ENCODE measurements at places on chromosomes 5 and 9.

DNA sequence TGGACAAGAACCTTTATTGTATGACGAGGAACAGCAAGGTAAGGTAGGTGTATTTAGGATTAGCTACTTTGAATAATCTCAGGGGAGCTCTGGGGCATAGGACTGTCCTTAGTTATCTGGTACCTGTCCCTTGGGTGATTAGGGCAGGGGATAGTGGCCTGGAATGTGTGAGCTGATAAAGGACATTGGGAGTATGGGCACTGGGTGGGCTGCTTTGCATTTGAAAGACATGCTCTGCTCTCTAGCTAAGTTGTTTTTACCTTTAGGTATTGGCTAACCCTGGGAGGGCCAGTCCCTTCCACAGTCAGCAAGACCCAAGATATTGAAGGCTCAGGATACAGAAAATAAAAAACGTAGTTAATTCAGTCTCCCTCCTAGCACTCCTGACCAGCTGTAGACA lies 282.8 kb upstream of the C9orf72 start:
- no peak for DNase-seq

DNA sequence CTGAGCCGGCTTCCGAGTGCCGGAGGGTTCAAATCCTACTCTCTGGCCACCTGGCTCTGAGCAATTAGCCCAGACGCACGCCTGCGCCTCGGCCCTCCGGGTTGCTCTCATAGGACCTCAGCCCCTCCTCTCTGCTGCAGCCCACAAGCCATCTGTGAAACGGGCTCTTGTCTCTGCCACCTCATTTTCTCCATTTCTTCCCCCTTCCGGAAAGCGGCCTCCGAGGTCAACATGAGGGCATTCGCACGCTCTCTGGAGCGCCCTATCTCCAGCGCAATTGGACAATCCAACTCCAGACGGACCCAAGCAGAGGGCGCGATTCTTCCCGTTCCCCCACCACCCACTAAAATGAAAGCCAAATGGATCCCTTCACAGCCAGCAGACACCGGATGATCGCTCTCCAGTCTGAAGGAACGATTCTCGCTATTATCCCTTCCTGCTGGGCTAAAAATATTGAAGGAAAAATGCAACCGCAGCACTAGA lies 41.5 kb downstream of the VAV2 start:
- no peak for DNase-seq

- no peak for DNase-seq
Observed at GRCh38 chr9:20319241-20319640, 303.1 kb downstream of the MLLT3 start.

- no peak for DNase-seq
Observed at GRCh38 chr9:115162946-115163345, 45.0 kb upstream of the TNC start.

DNA sequence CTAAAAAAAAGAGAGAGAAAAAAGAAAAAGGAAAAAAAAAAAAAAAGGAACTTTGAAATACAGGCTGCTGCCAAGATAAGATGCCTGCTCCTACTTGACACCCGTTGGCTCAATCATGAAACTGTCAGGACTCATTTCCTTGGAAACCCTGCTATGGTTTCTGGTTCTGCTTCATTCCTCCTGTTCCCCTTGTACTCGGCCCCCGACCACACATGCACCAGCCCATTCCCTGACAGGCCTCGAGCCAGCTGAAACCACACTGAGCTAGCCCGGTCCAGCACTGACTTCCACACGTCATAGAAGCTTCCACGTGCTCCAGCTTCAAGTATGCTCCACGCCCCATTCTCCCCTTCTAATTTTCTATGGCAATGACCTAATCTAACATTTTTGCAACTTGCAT lies 93.2 kb downstream of the MYO10 start:
- no peak for DNase-seq

- DNase-seq = no peak
Observed at GRCh38 chr9:15361737-15362136, 54.7 kb upstream of the TTC39B start.

GRCh38 chr5:39223565-39224156 lies 4.3 kb upstream of the FYB1 start:
- DNase-seq = no peak

DNA sequence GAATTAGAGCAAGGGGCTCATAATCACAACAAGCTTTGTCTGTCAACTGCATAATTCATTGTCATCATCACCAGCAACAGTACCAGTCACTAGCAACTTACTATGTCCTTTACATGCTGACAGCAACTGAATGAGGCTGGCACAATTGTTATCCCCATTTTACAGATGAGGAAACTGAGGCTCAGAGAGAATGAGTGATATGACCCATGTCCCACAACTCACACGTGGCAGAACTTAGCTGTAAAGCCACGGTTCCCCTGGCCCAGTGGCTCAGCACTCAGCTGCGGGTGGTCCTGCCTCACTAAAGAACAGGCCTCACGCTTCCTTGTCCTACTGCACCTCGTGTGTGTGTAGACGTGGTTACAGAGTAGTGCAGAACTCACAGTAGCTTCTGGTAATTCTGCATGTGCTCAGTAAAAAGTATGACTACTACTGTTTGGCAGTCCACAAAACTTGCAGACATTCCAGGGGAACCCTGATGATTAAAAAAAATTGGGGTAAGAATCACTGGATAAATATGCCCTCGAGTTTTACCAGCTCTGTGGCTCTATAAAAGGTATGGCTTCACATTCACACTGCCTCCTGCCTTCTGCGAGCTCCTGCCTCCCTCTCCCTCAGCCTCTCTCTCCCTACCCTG lies 30.2 kb downstream of the AFAP1L1 start:
- no peak for DNase-seq

- no peak for DNase-seq
Observed at GRCh38 chr9:96859461-96860198, 5.3 kb upstream of the ZNF782 start.

DNA sequence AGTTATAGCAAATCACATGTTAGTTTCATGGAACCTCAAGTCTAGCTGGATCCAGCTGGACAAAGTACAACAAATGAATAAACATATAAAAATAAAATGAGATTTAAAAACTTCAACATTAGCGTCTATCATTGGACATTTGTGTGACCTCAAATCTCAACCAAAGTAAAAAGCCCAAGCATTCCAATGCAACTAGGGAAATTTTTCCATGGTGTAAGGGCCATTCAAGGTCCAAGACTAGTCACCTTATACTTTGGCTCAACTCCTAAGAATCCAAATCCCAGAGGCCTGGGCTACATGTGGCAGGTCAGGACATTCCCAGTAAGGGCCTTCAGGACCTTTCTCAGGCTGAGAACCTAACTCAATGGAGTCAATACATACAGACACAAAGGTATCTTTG lies 137.4 kb upstream of the DMAC1 start:
- no peak for DNase-seq

GRCh38 chr5:59724482-59725391 lies 168.8 kb downstream of the PDE4D start:
- DNase-seq = no peak

DNA sequence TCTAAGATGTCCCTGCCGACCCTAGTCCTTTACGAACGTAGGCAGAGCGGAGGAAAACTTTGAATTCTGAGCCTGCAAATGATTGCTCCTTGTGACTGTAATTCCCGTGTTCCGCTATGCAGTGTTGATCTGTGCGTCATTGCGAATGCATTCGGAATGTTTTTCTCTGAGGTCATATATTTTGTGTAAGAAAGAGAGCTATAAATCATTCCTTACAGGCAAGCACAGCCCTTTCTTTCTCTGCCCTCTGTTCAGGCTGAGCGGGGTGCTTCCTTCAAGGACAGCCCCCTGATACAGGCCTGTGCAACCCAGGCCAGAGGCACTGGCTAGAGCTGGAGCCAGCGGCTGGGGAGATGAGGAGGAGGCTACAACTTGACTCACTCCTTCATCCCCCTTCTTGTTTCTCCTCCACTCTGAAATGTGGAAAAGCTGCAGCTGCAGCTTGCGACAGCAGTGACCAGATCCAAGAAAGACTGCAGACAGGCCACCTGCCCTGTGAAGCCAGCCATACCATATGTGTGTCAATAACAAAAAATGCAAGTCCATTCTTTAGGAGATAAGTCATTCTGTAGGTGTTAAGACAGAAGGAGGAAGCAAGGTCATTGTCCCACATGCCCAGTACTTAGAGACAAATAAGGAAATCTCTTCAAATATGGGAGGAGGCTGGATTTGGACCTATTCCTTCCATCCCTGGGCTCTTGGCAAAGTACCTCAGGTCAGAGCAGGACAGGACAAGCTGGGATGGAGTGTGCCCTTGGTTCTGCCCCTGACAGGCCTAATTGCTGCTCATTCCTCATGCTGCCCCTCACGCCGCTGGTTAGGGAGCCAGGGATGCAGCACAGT lies 345.7 kb upstream of the WWC1 start:
- peak; percentile 17 for DNase-seq
